Activated T-helper 17 cell treated with anti-CD3 and anti-CD28 coated beads, Interleukin-2, amount 50 U/mL, for 72 hours (primary cell): ENCODE measurements at places on chromosomes 4 and X. TPM values are rescaled to one million over a fixed set of nuclear protein-coding genes. Genes with fewer than 3 reads are reported as not detected.

GRCh38 chr4:85029453-85029852, 63.0 kb upstream of the WDFY3 start:
- ATAC-seq = no peak

DNA sequence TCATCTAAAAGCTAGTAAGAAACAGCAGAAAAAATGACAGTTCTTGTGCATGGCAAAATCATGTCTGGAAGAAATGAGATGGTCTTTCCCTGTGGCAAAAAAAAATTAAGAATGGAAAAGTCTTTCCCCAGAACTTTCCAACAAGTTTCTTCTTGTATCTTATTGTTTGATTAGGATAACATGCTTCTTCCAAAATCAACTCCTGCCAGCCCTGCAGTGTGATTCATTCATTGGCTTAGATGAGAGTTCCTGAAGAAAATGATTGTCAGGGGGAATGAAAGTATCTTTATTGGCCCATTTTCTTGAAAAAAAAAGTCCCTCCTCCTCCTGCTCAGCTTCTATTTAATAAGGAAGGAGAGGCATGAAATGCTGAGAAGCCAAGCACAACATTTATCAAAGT, 407.7 kb downstream of the ARAP2 start:
- no peak for ATAC-seq

DNA sequence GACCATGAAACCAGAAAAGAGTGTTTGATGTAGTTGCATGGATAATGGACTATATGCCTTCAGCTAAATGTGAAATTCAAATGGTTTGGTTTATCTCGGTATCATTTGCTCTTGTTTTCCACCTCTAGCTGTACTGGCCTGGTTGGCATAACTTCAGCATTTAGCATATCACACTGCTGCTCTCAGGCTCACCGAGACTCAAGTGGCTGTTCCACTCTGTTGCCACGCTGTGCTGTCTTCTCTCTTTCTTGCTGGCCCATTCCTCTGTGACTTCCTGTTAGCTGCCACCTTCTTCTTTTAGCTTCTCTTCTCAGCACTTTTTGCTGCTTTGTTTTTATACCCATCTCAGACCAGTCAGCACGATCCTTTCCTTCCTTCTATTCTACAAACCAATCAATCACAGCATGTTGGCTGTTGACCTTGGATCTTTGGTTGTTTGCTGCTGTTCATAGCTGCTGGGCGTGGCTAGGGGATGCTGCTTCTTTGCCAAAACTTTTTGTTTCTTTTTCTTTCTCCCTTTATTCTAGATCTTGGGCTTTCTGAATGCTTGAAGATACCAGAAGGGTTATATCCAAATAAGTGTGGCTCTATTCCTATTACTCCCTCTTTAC, 24.0 kb downstream of the INTS6L start:
- no peak for ATAC-seq

- no peak for ATAC-seq
Measured at GRCh38 chrX:18449236-18449635, 23.8 kb downstream of the CDKL5 start.

DNA sequence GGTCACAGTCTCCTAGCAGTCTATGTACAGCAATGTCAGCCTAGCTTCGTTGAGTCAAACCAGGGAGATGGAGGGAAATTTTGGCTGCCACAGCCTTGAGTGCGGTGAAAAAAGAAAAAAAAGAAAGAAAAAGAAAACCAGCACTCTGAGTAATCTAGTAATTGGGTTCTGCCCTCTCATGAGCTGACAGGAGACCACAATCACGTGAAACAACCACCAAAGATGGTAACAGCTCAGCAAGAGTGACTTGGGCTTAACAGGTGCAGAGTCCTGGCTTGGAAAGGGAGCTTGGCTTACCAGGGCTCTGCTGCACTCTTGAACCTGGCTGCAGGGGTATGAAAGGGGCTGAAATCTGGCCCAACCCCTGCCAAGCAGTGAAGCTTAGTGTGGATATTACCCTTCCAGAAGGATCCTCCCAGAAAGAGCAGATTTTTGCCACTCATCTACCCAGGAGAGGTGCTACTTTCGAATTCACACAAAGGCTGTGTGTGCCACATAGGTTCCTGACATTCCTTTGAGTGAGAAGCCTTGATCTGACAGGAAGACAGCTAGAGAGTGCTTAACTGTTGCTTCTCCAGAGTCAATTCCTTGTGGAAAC, 350.3 kb downstream of the PTTG2 start:
- ATAC-seq = peak; percentile 89

GRCh38 chrX:2781698-2782097, 29.9 kb downstream of the XG start:
- no peak for ATAC-seq

DNA sequence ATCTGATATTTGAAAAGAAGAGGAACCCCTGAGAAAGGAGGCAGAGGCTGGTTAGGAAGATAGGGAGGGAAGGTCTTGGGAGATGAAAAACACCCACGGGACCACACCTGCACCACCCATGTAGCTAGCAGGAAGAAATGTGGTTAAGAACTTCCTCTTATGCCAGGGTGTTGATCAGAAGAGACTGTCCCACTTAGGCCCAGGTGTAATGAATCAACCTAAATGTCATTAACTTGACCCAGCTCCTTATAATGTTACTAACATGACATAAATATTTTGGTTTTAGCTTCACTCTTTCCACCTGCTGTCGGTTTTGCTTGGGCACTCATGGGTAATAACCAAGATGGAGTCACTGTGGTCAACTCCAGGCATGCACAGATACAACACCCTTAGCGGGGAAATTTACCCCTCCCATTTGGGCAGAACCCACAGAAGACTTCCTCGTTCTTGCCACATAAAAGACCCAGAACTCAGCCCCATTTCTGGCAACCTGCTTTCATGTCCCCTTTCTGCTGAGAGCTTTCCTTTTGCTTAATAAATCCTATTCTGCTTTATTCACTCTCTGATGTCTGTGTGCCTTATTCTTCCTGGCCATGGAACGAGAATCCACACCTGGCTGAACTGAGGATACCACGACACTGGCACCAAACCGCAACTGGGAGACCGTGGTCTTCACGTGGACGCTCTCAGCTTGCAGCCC, 46.8 kb downstream of the ZNF141 start:
- ATAC-seq = peak; percentile 34

DNA sequence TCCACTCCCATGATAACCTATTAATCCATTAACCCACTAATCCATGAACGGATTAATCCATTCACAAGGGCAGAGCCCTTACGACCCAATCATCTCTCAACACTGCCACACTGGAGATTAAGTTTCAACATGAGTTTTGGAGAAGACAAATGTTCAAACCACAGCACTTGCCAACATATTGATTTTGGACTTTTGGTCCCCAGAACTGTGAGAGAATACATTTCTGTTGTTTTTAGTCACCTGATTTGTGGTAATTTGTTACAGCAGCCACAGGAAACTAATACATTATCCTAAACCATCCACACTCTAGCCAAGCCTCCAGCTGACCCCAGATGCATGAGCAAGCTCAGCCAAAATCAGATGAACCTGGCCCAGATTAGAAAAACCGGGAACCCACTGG, 22.4 kb downstream of the SEC24D start:
- ATAC-seq = no peak

Gene HSFX2
- total RNA-seq = not detected

Gene BMP15
- total RNA-seq = not detected

Gene VCX2
- not detected for total RNA-seq
